ENCODE measurements at places on chromosomes 13 and 19. TPM values are rescaled to one million over a fixed set of nuclear protein-coding genes. Genes with fewer than 3 reads are reported as not detected.

DNA sequence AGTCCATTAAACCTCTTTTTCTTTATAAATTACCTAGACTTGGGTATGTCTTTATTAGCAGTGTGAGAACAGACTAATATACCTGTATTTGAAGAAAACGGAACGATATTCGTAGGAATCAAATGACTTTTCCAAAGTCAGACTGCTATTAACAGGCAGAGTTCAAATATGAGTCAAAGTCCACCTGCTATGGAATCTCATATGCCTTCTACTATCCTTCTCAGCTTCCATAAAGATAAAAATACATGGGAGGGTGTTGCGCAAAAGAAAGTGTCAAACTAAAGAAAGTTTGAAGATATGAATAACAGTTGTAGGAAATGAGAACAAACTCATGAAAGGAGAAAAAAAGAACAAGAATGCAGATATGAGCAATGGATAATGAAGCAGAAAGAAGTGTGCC lies 704.6 kb downstream of the EFNB2 start:
- no peak for DNase-seq

- DNase-seq = no peak
Observed at GRCh38 chr13:78598116-78598781, 5.1 kb downstream of the POU4F1 start.

DNA sequence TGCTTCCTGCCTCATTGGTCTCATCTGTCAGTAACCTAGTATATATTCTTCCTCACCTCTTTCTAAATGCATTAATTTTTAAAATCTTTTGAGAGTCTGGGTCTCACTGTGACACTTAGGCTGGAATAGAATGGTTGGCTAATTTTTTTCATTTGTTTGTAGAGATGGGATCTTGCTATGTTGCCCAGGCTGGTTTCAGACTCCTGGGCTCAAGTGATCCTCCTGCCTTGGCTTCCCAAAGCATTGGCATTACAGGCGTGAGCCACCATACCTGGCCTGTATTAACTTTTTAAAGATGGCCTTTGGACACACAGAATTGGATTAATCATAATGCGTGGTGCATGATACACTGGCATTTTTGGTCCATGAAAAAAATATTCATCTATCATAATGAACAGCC lies 29.9 kb downstream of the SIPA1L3 start:
- no peak for DNase-seq

DNA sequence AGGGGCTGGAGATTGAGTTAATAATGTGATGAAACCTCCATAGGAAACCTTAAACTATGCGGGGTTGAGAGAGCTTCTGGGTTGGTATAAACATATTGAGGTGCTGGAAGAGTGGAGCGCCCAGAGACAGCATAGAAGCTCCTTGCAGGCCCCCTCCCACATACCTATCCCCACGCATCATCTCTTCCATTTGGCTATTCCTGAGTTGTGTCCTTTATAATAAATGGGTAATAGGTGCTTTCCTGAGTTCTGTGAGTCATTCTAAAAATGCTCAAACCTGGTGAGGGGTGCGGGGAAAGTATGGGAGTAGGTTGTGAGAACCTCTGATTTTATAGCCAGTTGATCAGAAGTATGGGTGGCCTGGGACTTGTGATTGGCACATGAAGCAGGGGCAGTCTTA lies 14.6 kb downstream of the CCDC122 start:
- no peak for DNase-seq

DNA sequence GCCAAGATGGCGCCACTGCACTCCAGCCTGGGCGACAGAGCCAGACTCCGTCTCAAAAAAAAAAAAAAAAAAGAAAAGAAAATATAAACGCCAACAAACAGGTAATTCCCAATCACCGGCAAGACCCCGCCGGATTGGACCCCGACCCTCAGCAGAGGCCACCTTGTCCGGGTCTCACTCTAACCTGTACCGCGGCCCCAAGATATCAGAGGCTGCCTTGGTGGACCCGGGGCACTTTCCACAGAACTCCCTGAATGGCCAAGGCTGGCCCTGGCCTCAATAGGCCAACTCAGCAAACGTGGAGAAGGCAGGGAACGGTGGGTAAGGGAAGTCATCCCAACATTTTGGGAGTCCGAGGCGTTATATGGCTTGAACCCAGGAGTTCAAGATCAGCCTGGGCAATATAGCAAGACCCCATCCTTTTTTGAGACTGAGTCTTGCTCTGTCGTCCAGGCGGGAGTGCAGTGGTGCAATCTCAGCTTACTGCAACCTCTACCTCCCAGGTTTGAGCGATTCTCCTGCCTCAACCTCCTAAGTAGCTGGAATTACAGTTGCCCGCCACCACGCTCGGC lies 27.8 kb downstream of the MAN2B1 start:
- DNase-seq = no peak

Gene STOML3
- not detected for total RNA-seq

Gene FREM2
- not detected for total RNA-seq

Data from LHCN-M2 (cell line).